ENCODE measurements at places on chromosomes 3 and 15.

DNA sequence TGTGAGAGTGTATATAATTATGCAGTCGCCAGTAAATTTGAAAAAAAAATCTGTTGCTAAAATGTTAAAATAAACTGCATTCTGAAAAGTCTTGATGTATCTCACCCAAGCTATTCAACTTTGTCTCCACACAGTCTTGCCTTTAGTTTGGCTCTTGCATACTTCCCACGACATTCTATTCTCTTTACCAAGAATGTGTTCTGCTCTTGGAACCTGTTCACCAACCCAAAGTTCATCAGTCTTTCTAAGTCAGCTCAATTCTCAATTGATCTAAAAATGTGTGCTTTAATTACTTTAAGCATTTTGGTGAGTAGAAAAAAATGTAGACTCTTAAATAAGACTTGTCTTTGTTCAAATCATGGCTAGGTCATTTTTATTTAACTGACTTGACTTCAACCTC is 657.7 kb upstream of the TBL1XR1 start:
- no peak for DNase-seq

DNA sequence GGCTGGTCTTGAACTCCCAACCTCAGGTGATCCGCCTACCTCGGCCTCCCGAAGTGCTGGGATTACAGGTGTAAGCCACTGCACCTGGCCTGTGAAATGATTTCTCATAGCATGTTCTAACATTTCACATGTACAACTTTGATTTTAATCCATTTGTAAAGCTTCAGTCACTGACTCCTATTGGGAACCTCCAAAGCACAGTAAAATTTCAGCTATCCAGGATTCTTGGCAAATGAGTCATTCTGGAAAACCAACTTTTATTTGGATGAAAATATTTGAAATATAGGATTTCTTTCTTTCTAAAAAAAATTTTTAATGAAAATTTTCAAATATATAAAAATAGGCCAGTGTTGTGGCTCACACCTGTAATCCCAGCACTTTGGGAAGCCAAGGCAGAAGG is 2.7 kb upstream of the LMAN1L start:
- DNase-seq = no peak

DNA sequence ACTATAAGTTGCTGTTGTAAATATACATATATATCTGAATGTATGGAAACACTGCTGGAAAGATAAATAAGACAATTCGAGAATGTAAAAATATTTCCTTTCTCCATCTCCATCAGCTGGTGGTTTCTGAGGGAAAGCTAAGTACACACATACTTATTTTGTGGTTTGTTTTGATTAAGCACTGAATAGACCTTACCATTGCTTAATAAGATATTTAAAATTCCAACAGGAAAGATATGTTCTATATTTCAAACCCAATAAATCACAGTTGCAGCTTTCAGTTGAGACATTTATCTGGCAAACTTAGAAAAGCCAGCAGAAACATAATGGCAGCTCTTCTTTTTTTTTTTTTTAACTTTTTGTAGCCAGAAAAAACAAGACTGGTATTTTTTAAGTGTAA is 160.4 kb downstream of the VGLL3 start:
- DNase-seq = no peak

DNA sequence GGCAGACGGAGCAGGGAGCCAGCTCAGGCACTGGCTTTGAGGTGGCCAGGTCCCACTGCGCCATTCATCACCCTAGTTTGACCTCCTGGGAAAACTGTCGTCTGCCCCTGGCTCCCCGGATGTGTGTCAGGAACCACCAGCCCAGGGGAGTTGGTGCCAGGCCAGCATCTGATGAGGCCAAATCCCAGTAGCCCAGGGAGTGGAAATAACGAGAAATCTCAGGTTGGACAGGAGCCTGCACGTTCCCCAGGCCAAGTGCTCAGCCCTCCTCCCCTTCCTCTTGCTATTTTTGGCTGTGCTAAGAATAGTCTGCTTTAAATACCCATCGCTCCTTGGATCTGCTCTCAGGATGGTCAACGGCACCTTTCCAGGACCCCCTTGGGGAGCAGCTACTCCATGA is 93.1 kb upstream of the RPL32 start:
- DNase-seq = no peak

GRCh38 chr3:162390891-162391290 is 894.3 kb downstream of the OTOL1 start:
- no peak for DNase-seq

- no peak for DNase-seq
Observed at GRCh38 chr3:97417-98258, 98.9 kb upstream of the CHL1 start.

- no peak for DNase-seq
Observed at GRCh38 chr3:38994251-38994650, 57.5 kb downstream of the SCN11A start.

GRCh38 chr15:99989095-99989494 is 255.9 kb upstream of the LYSMD4 start:
- DNase-seq = no peak

GRCh38 chr3:63795438-63795837 is 23.7 kb upstream of the C3orf49 start:
- DNase-seq = no peak
